ENCODE measurements at places on chromosomes 1 and 21.

DNA sequence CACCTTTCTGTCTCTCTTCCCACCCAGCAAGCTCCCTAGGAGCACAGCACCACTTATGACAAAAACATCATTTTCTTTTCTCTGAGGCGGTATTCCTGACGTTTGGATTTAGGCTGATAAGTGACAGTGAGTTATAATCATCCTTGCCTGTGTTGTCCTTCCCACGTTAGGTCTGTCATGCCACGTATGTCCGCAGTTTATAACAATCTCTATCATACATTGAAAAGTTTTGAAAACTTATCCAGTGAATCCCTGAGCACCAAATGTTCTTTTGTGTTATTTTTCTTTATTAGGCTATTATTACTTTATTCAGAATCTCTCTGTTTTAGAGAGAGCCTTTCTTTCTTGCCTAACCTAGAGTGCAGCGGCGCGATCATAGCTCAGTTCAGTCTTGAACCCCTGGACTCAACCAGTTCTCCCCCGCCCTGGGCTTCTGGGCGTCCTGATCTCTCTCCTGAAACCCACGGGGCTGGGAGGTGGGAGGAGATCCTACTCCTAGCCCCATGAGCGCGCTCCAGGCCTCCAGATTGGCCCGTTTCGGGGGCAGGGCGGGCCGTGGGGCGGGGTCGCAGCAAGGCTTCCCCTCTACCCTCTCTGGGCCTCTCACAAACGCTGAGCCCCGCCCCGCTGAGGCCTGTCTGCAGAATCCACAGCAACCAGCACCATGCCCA, at the start of gene GSTM2:
GSTM2 (plus strand) TSS at position 606 of the 671 bp plus-strand sequence; CDS start at position 665, 59 bp downstream.
- peak; percentile 73 for DNase-seq

DNA sequence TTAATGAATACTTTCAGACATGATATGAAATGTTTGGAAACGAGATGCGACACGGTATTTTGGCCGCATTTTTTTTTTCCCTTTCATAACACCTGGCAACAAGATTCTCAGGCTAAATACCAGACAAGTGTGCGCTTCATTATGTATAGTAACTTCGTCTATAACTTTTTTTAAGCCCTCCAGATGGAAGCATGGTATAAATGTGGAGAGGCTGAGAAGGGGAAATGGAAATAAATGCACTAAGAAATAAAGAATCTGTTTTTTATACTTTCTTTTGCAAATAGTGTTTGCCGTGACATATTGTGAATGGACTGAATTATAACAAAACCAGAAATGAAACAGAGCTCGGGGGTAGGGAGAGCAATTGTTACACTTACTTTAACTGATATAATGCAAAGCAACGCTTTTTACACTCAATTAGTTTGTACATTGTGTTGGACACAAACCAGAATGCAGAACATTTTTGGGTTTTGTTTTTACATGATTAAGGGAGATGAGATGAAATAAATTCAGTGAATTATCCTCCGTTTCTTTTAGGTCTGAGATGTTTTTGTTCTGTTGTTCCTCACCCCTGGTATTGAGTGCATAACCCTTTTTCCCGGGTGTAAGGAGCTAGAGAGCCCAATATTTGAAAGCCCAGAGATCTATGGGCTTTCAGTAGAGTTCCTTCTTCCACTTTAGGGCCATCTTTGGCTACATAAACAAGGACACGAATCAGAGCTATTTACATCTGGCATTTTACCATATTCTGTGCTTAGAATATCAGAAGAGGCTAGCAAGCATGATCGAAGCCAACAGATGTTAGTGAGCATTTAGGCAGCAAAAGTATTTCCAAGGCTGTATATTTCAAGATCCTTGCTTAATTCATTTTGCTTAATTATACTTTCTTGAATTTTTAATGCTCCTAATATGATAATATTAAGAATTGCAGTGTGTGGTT, 478.0 kb downstream of the CAMTA1 start:
- no peak for DNase-seq

DNA sequence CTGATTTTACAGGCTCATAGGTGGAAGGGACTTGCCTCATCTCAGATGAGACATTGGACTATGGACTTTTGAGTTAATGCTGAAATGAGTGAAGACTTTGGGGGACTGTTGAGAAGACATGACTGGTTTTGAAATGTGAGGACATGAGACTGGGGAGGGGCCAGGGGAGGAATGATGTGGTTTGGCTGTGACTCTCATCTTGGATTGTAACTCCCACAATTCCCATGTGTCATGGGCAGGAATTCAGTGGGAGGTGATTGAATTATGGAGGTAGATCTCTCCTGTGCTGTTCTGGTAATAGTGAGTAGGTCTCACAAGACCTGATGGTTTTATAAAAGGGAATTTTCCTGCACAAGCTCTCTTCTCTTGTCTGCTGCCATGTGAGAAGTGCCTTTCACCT, 20.8 kb downstream of the SCYL3 start:
- no peak for DNase-seq

GRCh38 chr1:233143241-233143640, 152.3 kb downstream of the PCNX2 start:
- no peak for DNase-seq

DNA sequence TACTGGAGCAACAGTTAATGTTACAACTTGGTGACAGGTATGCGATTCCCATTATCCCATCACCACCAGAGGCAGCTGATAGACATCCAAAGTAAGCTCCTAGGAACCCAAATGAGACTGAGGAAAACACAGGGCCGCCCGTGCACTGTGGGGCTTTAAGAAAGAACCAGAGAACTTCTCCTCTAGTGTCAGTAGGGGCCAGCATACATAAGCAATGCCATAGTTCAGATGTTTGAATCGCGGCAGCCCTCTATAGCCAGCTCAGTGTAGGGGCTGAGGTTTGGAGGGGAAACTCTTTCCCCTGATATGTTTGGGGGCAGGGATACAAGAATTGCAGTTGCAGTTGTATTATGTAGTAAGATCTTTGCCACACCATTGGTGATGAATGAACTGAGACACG, 593.3 kb upstream of the NCAM2 start:
- DNase-seq, result no peak

DNA sequence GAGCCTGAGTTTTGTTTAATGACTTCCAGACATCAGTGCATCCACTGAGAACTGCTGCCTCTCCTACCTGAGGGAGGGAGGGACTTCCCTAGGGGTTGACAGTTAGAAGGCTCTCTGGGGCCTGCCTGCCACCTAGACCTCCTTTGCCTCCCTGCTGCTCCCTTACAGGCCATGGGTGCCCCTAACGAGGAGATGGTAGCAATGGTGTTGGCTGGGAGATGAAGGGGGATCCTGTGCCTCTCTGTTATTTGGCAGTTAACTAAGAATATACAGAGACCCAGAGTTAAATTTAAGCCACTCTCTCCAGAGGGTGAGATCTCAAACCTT, 66.1 kb downstream of the UBE2U start:
- no peak for DNase-seq

Measured in DMS 273 treated with DMSO at 0.1 percent for 48 hours (cell line).